ENCODE measurements at places on chromosomes 16 and 17. TPM values are rescaled to one million over a fixed set of nuclear protein-coding genes. Genes with fewer than 3 reads are reported as not detected.

CCL18 gene
- total RNA-seq = 68.1 TPM

NEUROD2 gene
- not detected for total RNA-seq

MYH3 gene
- 1.5 TPM for total RNA-seq

KCNH6 gene
- total RNA-seq = not detected

MED31 gene
- 22.9 TPM for total RNA-seq

RGS11 gene
- total RNA-seq = 10.4 TPM

NLRC5 gene
- total RNA-seq = 117 TPM

CES3 gene
- 4.0 TPM for total RNA-seq

P2RX1 gene
- 5.0 TPM for total RNA-seq

TMIGD1 gene
- total RNA-seq = not detected

SPATA22 gene
- not detected for total RNA-seq

SLC25A10 gene
- total RNA-seq = 14.8 TPM

PRSS53 gene
- total RNA-seq = 2.2 TPM

UNC13D gene
- total RNA-seq = 145 TPM

SMPD3 gene
- total RNA-seq = 10.7 TPM

ACAP1 gene
- 114 TPM for total RNA-seq

NQO1 gene
- total RNA-seq = 45.7 TPM

SOX15 gene
- 0.63 TPM for total RNA-seq

KRT27 gene
- 0.24 TPM for total RNA-seq

SYNGR3 gene
- 0.34 TPM for total RNA-seq

MEAK7 gene
- 12.6 TPM for total RNA-seq

Data from upper lobe of left lung (tissue), 6 donors.